NCI-H1105 (cell line): ENCODE measurements at places on chromosomes 11 and 22.

GRCh38 chr22:26585104-26585790 is 4.7 kb downstream of the TPST2 start:
- DNase-seq: no peak

GRCh38 chr22:28029201-28029948 is 110.3 kb upstream of the PITPNB start:
- DNase-seq: peak; percentile 97

DNA sequence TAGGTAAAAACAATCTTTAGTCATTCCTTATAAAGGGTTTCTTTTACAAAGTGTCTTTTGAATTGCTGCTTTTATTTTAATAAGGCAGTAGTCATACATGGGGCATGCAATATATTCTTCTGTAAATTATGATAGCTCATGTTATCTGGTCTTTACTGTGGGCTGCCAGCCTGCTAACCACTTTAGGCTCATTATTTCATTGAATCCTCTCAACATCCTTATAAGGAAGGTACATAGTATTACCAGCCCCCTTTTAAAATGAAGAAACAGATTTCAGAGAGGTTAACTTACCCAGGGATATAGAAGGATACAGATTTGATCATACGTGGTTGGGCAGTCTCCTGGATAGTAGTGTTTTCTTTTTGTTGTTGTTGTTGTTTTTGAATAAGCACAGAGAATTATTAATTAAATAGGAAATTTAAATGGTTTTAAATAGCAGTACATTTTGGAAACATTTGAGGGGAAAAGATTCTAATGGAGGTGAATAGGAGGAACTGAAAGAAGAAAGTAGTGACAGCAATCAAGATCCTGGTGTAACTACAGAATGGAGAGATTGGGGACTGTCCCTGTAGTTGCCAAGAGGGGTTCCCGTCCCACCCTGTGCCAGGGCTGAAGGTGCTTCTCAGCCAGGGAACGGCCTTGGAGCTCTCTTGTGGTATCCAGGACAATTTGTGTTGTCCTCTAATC is 21.0 kb downstream of the SPECC1L start:
- DNase-seq: no peak

DNA sequence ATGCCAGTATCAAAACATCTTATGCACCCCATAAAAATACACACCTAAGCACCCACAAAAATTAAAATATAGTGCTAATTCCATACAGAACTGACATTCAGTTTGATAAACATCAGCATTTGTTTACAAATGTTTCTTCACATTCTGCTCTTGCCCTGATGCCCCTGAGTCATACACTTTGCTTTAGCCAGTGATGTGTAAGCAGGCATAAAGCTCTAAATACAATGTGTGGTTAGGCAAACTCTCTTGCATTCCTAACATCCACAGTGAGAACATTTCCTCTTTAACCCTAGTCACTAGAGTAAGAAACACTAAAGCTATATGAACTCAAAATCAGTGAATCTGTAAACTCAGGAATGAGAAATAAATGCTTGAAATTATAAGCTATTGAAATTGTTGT is 1060.7 kb downstream of the FAM181B start:
- no peak for DNase-seq

GRCh38 chr11:70210530-70210929 is 7.4 kb downstream of the FADD start:
- no peak for DNase-seq

GRCh38 chr11:61627850-61628661 is 47.2 kb upstream of the SYT7 start:
- peak; percentile 14 for DNase-seq

GRCh38 chr11:62532096-62532495 is 14.5 kb downstream of the AHNAK start:
- DNase-seq: no peak

DNA sequence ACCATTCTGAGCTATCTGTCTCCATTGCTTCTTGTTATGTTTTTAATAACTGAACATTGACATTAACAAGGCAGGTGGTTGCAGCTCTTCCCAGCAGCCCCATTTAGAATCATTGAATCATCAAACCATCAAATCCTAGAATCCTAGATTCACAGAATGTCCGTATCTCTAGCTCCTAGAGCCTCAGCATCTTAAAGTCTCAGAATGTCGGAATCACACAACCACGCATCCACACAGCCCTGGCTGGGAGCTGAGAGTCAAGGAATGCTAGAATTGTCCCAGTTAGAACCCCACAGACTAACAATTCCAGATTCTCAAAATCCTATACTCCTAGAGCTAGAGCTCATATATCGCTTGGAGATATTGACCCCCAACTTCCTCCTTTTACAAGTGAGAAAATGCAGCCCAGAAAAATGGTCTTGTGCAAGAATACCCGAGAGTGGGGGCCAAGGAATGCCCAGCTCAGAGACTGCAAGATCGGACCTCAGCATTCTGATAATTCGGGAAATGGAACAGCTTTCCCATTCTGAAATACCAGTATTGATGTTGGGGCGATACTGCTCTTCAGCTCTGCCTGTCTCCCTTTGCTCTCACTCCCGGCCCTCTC is 38.8 kb downstream of the PDE2A start:
- no peak for DNase-seq

GRCh38 chr22:19130959-19131684 is at the start of gene TSSK2:
TSSK2 (plus strand) TSS chr22:19131308; CDS start chr22:19131400, 92 bp downstream.
- no peak for DNase-seq

DNA sequence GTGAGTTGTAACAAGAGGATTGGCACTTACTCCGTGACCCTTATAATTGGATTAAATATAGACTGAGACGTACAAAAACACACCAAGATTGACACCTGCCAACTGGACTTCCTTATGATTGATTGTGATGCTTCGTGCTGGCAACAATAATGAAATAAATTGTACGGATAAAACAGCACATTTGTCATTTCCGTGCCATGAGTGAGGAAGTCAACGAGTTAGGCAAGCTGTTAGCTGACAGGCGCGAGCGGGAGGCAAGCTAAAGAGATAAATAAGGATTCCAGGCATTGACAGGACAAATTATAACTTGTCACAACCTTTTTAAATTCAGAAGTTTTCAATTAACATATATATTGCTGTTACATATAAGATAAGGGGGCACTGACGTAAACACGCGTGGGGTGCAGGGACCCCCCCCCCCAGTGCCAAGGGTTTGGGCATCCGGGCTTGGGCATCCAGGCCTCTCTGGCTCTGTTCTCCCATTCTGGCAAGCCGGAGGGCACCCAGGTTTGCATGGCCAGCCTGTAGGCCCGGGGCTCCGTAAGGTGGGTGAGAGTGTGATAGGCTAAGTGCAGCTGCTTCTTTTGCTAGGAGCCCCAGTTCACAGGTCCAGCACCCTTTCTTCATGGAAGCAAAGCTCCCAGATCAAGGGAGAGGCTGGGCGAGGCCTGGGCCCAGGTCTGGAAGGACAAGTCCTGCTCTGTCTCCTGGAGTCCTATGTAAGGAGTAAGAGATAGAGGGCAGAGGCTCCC is 11.2 kb upstream of the PAX6 start:
- no peak for DNase-seq

DNA sequence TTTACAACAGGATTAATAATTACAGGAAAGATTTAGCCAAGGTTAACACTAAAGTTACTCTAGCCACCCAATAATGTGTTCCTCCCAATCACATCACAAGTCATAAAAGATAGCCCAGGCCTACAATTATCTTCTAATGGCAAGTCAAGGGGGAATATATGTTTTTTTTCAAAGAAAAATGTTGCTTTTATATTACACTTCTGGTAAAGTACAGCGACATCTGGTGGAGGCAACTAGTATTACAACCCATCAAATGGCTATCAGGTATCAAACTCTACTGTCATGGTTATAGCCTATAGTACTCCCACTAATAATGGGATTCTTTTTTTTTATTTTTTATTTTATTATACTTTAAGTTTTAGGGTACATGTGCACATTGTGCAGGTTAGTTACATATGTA is 71.8 kb downstream of the XRRA1 start:
- no peak for DNase-seq

DNA sequence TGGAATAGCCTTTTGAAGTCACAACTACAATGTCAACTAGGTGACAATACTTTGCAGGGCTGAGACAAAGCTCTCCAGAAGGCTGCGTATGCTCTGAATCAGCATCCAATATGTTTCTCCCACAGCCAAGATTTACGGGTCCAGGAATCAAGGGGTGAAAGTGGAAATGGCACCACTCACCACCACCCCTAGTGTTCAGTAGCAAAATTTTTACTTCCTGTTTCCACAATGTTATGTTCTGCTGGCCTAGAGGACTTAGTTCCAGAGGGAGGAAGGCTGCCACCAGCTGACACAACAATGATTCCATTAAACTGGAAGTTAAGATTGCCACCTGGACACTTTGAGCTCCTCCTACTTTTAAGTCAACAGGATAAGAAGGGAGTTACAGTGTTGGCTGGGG is 68.5 kb upstream of the MPEG1 start:
- no peak for DNase-seq

GRCh38 chr22:29359469-29359868 is 28.9 kb downstream of the AP1B1 start:
- no peak for DNase-seq

- no peak for DNase-seq
Measured at GRCh38 chr22:39055658-39056057, 15.0 kb downstream of the APOBEC3F start.
